ENCODE measurements at places on chromosomes 2 and 18.

GRCh38 chr2:224111576-224111975 is 72.5 kb upstream of the SERPINE2 start:
- DNase-seq, result no peak

- no peak for DNase-seq
These were observed 196.6 kb upstream of the LHCGR start for GRCh38 chr2:48952143-48952542.

DNA sequence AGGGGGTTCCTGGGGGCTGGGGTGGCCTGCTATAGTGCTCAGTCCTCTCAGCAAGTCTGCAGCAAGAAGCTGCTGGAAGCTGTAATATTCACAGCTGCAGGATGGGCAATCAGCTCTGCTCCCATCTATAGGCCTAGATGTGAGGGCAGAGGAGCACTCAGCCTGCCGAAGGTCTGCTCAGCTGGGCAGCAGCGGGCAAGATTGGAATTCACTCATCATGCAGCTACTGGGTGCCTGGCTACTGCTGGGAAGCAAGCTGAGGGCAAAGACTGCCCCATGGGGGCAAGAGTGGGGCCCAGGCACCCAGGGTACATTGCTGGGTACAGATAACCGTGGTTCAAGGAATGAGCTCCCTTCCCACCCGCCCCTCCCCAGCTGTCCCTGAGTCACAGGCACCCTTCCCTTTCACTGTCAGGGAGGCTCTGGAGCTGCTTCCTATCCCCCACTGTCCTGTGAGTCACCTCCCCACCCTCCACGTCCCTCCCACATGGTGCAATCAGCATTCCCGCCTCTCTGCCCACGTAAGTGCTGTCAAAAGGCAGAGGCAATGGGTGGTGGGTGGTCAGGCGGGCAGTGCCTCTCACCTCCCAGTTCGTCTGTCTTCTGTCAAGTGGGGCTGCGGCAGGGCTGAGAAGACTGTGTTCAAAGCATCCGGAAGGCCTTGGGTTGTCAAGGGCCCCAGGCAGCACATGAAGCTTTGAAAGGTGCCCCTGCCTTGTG is 169.2 kb downstream of the TRIM43 start:
- no peak for DNase-seq

GRCh38 chr2:119228964-119229363 is 5.3 kb downstream of the STEAP3 start:
- DNase-seq, result no peak

DNA sequence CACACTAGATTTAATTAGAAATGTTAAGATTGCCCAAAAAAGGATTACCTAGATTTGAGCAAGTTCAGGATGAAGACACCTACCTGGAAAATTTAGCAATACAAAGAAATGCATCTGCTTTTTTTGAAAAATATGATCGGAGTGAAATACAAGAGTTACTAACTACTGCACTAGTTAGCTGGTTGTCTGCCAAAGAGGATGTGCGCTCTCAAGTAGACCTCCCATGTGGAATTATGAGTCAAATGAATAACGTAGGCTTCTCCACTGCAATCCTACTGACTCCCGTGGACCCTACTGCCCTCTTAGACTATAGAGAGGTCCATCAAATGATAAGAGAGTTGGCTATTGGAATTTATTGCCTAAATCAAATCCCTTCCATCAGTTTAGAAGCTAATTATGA is 2.0 kb downstream of the ANKAR start:
- DNase-seq, result no peak

DNA sequence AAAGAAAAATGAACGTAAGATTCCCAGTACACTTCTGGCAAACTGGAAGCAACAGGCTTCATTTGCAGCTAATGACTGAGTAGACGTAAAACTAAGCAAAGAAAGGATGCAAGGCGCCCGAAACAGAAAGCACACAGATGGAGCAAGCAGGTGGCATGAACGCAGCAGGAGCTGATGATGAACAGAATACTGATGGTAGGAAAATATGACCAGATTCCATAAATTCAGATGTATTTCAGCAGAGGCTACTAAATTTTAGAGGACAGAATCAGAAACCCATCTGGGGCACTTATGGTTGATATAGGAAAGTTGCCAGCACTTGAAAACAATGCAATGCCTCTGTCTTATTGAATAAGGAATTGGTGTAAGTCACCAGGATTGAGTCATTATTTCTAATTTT is 658.7 kb upstream of the LINC00305 start:
- DNase-seq, result no peak

DNA sequence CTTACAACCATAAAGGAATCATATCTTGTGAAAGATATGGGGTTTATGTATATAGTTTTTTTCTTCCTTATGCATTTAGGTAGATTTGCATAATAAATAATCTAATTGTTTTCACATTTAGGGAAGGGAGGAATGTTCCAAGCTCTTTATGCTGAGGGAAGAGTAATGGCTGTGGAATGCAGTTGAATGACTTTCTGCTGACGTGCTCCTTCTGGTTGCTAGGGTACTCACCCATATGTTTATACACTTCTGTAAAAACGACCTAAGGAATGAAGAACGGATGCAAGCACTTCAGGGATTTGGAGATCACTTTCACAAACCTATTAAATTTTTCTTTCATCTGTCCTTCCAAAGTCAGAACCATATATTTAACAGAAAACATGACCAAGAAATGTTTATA is 29.2 kb upstream of the PPP4R1 start:
- DNase-seq, result no peak

DNA sequence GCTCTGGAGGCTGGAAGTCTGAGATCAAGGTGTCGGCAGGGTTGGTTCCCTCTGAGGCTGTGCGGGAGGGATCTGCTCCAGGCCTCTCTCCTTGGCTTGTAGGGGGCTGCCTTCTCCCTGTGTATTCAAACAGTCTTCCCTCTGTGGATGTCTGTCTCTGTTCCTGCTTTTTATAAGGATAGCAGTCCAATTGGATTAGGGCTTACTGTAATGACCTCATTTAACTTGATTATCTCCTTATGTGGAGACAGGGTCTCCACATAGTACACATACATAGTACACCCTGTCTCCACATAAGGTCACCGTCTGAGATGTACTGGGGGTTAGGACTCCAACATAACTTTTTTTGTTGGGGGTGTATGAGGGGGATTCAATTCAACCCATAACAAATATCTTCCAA is 30.5 kb downstream of the TCF7L1 start:
- DNase-seq, result no peak
